ENCODE measurements at places on chromosomes 4 and X. TPM values are rescaled to one million over a fixed set of nuclear protein-coding genes. Genes with fewer than 3 reads are reported as not detected.

FATE1 gene
- not detected for total RNA-seq

TMEM255A gene
- total RNA-seq, result not detected

GSX2 gene
- not detected for total RNA-seq

SPANXD gene
- not detected for total RNA-seq

TBC1D25 gene
- total RNA-seq, result 8.3 TPM

CT45A5 gene
- total RNA-seq, result not detected

GAB3 gene
- total RNA-seq, result 1.9 TPM

SORCS2 gene
- total RNA-seq, result 0.36 TPM

HSFX3 gene
- total RNA-seq, result not detected

CACNA1F gene
- total RNA-seq, result not detected

FGF2 gene
- total RNA-seq, result 54.4 TPM

RAB41 gene
- total RNA-seq, result not detected

SPATA4 gene
- total RNA-seq, result 0.28 TPM

ITGB1BP2 gene
- 3.0 TPM for total RNA-seq
